ENCODE measurements at places on chromosomes 4 and X. TPM values are rescaled to one million over a fixed set of nuclear protein-coding genes. Genes with fewer than 3 reads are reported as not detected.

The DMP1 gene
- not detected for polyA plus RNA-seq

The ADH1A gene
- polyA plus RNA-seq: 0.08 TPM

The ZNF711 gene
- polyA plus RNA-seq: 7.4 TPM

The SCD5 gene
- polyA plus RNA-seq: 26.0 TPM

The AFM gene
- 0.05 TPM for polyA plus RNA-seq

DNA sequence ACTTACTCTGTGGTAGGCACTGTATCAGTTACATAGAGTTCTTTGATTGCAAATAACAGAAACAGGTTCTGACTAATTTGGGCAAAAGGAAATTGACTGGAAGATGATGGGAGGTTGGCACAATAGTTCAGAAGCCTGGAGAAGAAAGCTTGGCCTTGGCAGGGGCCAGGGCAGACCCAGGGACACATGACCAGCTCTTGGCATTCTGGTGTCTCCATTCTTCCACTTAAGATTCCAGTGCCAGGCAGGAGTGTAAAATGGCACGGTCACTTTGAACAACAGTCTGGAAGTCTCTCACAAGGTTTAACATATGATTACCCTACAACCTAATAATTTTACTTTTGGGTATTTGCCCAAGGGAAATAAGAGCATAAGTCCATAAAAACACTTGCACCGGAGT is 175.9 kb downstream of the BCOR start:
- no peak for DNase-seq

DNA sequence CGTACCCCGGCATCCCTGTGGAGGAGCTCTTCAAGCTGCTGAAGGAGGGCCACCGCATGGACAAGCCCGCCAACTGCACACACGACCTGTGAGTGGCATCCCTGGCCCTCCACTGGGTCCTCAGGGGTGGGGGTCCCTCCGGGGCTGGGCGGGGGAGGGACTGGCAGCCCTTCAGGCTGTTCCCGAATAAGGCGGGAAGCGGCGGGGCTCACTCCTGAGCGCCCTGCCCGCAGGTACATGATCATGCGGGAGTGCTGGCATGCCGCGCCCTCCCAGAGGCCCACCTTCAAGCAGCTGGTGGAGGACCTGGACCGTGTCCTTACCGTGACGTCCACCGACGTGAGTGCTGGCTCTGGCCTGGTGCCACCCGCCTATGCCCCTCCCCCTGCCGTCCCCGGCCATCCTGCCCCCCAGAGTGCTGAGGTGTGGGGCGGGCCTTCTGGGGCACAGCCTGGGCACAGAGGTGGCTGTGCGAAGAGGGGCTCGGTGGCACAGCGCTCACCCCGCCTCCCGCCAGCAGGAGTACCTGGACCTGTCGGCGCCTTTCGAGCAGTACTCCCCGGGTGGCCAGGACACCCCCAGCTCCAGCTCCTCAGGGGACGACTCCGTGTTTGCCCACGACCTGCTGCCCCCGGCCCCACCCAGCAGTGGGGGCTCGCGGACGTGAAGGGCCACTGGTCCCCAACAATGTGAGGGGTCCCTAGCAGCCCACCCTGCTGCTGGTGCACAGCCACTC is 13.7 kb downstream of the FGFR3 start:
- no peak for DNase-seq

DNA sequence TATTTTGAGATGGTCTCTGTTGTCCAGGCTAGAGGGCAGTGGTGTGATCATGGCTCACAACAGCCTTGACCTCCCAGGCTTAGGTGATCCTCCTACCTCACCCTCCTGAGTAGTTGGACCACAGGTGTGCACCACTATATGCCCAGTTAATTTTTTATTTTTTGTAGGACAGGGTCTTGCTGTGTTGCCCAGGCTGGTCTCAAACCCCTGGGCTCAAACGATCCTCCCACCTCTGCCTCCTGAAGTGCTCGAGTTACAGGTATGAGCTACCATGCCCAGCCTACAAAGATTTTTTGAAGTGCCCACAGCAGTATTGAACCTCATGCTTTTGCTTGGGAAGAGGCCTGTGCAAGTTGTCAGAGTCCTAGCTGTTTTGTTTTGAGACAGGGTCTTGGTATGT is 31.1 kb downstream of the NSD2 start:
- DNase-seq: no peak

- no peak for DNase-seq
These were observed 828.3 kb downstream of the TECRL start for GRCh38 chr4:63580796-63581475.

DNA sequence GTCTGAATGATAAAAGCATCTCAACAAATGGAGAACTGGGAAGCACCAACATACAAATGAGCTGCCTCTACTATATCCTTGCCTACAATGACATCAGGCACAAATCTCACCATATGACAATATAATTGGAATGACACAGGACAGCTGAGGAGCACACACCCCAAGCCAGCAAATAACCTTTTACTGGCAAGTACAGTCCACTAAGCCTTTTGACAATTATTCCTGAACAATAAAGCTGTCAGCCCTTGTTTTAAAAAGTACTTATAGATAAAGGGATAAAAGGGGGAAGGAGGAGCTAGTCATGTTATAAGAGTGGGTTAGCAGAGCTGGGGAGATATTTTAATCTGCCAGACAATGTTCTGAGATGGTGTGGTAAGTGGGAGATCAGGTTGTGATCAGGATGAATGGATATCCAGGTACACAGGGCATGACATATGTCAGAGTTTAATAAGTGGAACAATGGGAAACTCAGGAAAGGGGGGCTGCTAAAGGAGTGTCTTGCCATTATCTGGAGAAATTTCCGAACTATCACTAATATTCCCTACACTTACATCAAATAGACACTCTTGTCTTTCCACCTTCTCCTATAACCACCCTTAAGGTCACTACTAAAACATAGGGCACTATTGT is 127.6 kb downstream of the GPC3 start:
- no peak for DNase-seq

DNA sequence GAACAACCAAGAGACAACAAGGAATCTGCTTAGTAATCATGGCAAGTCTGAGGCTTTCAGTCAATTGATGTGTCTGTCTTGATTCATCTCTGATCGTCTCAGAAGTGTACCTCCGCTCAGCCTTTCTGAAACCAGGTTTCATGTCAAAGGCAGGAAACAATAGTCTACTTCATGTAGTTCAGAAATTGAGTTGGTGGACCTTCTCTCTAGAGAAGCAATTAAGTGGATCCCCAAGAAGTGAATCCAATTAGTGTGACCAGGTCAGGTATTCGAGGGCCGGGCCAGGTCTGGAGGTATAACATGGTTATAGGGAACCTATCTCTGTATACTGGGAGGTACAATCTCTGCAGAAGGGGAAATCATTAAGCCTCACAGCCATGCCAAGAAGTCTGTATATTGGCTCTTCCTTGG is 32.0 kb downstream of the DAPP1 start:
- DNase-seq: no peak

- DNase-seq: no peak
These were observed 349.6 kb upstream of the FTHL17 start for GRCh38 chrX:31421441-31421840.

GRCh38 chrX:129741880-129742758 is 3.3 kb downstream of the XPNPEP2 start:
- no peak for DNase-seq

GRCh38 chr4:40547789-40548132 is 81.9 kb downstream of the RBM47 start:
- no peak for DNase-seq

GRCh38 chr4:28250646-28251045 is 1390.0 kb downstream of the STIM2 start:
- no peak for DNase-seq

DNA sequence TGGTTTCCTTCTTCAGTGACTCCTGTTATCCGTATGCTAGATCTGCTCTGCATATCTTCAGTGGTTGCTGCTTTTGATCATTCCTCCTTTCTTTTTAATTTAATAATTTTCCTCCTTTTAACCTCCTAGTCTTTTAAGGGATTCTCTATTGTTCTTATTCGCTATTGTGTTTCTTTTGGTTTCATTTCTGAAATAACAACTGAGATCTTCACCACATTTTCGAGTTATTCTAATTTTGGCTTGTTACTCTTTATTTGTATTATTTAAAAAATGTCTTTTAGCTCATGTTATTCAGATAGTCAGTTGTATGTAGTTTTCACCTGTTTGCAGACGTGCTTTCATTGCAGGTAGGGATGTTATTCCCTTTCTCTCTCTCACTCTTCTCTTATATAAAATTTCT is 24.9 kb downstream of the IGFBP7 start:
- no peak for DNase-seq

GRCh38 chr4:2817701-2818350 is 24.9 kb downstream of the SH3BP2 start:
- no peak for DNase-seq

GRCh38 chr4:58136604-58137003 is 1026.4 kb upstream of the IGFBP7 start:
- DNase-seq: no peak

Data from urinary bladder (tissue), 4 donors.